GM23248 (cell line): ENCODE measurements at places on chromosomes 6 and 20. TPM values are rescaled to one million over a fixed set of nuclear protein-coding genes. Genes with fewer than 3 reads are reported as not detected.

PHACTR3 gene
- total RNA-seq = not detected in 2 replicates

DNA sequence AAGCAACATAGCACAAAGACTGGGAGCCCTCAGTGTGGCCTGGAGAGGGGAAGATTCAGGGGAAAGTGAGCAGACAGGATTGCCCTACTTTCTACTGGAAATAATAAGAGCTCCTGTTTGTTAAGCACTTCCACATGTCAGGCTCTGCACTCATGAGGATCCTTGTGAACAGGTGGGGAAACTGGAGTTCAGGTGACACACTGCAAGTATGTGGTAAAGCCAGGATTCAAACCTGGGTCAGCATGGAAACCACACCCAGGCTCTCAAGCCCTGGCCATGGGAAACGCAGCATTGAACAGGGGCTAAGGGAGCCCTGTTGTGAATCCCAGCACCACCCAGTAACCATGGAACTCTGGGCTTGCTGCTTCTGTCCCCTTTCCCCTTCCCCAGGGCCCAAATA is 42.8 kb upstream of the ID1 start:
- H3K4me1 ChIP-seq = peaks cover 31% of the 10 kb centered on the region
- no peak overlapping the region for H3K4me3 ChIP-seq
- peaks cover 25% of the 10 kb centered on the region for H3K36me3 ChIP-seq
- H3K27ac ChIP-seq = peak overlapping the region; percentile 99
- H3K27me3 ChIP-seq = no peaks in the 10 kb centered on the region
- DNase-seq = no peak

DNA sequence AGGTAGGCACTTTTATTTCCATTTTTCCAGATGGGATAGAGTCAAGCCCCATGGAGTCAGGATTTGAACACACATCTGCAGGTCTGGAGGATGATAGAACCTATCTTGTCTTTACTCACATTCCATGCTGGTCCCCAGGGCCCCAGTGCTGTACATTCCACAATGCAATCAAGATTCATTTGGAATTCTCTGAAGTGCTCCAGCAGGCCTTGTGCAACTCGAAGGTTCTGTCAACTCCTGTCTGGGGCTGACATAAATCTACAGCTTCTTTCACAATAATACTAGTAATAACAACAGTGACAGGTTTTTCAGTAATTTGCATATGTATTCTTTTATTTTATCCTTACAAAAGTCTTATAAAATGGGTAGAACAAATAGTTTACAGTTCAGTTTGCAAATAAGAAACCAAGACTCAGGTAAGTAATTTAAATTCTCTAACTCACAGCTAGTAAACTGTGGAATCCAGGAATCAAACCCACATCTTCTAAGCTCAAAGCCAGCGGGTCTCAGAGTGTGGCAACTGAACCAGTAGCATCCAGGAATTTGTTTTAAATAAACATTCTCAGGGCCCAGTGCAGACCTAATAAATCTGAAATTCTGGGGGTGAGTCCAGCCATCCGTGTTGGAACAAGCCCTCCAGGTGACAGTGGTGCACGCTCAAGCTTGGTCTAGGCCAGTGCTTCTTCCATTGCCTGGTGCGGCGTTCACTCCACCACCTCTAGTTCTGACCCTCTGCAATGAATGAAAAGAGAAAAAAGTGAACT is 137.0 kb upstream of the TNFAIP3 start:
- peak overlapping the region; percentile 84 for H3K27ac ChIP-seq
- no peaks in the 10 kb centered on the region for H3K36me3 ChIP-seq
- no peaks in the 10 kb centered on the region for H3K27me3 ChIP-seq
- peak; percentile 70 for DNase-seq

- peak; percentile 92 for DNase-seq
- no peak overlapping the region for H3K4me3 ChIP-seq
Observed at GRCh38 chr20:4512891-4513550, 208.7 kb upstream of the PRND start.

DNA sequence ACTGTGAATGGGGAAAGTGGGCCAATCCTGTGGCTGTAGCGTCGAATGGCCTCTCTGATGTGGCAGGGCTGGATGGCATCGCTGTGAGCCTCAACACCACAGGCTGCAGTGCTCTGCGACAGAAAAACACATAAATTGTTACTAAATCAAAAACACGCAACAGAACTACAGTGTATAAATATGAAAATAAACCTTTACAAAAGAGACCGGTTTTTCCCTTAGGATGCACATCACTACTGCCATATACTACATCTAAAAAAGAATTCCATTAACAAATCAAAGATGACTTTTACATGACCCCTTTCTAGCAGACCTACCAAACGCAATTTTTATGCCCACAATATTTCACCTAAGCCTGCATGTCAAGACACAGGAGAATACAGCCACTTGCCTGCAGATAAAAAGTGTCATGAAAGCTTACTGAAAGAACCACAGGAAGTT is 395.5 kb upstream of the RUNX2 start:
- no peak overlapping the region for H3K4me3 ChIP-seq
- H3K4me1 ChIP-seq = no peaks in the 10 kb centered on the region

GRCh38 chr6:3228771-3229565 is 1.5 kb upstream of the TUBB2B start:
- no peak overlapping the region for H3K4me3 ChIP-seq
- no peaks in the 10 kb centered on the region for H3K36me3 ChIP-seq
- H3K27ac ChIP-seq = no peak overlapping the region
- no peak for DNase-seq
- no peaks in the 10 kb centered on the region for H3K4me1 ChIP-seq

GRCh38 chr20:41245086-41245707 is 72.3 kb downstream of the ZHX3 start:
- H3K27me3 ChIP-seq = no peaks in the 10 kb centered on the region
- H3K4me1 ChIP-seq = peaks cover 38% of the 10 kb centered on the region
- DNase-seq = peak; percentile 42
- no peak overlapping the region for H3K27ac ChIP-seq
- H3K4me3 ChIP-seq = no peak overlapping the region

DNA sequence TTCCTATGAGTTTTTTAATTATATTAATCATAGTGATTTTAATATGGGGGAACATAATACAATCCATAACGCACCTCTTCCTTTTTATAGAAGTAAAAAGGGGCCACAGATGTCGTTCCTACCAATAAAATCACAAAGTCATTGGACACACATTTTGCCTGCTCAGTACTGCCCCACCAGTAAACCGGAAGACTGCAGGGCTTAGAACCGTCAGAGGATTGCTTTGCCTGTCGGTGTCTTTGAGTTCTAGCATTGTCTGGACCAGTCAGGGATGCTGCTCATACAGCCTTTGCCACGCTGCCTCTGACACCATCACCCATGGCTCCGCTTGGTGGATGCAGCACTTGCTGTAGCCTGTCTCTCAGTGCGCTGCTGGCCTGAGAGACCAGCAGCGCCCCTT is 853.6 kb downstream of the C6orf118 start:
- no peak overlapping the region for H3K27ac ChIP-seq
- H3K4me1 ChIP-seq = no peaks in the 10 kb centered on the region
- no peaks in the 10 kb centered on the region for H3K27me3 ChIP-seq
- no peak overlapping the region for H3K4me3 ChIP-seq
- H3K36me3 ChIP-seq = no peaks in the 10 kb centered on the region
